ENCODE measurements at places on chromosomes 16 and 17.

- no peak for DNase-seq
Observed at GRCh38 chr17:47414612-47415011, 90.9 kb downstream of the EFCAB13 start.

DNA sequence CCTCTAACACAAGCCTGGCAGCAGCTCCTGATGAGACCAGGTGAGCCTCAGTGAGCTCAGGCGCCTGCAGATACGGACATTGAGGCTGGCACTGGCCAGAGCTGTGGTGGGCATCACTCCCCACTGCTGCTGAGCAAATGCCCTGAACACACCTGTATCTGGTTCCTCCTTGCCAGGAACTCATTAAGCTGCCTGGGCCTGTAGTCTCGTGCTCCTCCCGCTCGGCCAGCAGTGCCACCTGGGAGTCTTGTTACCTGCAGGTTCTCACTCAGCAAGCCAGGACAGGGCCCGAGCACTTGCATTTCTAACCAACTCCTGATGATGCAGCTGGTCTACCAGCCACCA lies 13.3 kb downstream of the EIF4A3 start:
- DNase-seq = no peak

DNA sequence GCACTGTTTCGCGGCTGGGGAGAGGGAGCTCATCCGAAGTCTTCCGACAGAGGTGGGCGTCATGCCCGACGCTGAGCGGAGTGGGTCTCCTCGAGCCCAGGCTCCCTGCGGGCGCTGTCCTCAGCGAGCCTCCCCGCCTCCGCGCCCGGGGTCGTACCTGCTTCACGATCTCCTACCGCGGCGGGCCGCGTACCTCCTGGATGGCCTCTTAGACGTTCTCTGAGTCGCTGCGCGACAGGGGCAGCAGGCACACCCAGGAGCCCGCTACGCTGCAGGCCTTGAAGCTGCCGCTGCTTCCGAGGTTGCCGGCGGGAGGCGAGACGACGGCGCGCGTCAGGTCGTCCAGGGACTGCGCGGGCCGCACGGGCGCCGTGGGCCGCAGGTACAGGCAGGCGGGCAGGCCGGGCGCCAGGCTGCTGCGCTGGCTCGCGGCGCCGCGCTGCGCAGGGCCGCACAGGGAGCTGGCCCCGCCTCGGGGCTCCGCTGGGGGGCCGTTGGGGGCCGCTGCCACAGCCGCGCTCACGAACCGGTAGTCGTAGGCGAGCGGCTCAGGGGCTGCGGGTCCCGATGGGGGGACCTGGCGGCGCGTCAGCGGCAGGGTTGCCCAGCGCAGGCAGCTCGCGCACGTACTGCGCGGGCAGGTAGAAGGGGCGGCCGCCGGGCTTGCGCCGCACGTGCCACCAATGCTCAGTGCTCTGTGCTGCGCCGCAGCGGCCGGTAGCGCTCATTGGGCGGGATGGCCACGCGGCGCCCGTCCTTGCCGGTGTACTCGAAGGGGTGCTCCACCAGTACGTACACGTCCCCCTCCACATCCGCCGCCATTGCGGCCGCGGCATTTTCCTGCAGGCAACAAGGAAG lies 116.4 kb upstream of the SMURF2 start:
- no peak for DNase-seq

GRCh38 chr17:17808706-17809432 lies 27.9 kb downstream of the SREBF1 start:
- DNase-seq = no peak

DNA sequence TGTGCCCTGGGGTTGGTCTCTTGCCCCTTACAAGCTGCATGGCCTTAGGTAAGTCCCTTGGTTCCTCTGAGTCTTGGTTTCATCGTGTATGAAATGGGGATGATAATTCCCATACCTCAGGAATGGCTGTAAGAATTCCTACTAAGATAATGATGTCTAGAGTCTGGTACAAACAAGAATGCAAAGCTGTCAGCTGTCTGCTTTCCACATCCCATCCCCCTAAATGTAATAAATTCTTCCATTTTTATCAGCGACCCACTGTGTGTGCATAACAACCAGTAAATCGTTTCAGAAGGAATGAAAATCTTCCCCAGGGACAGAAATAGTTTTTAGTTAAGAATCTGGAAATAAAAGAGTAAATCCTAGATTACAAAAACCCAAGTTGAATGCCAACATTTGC lies 95.4 kb downstream of the CPPED1 start:
- DNase-seq = no peak

- no peak for DNase-seq
Observed at GRCh38 chr17:46820592-46821450, 2.3 kb upstream of the WNT3 start.

- no peak for DNase-seq
Observed at GRCh38 chr16:69119536-69119935, 12.9 kb downstream of the CHTF8 start.

DNA sequence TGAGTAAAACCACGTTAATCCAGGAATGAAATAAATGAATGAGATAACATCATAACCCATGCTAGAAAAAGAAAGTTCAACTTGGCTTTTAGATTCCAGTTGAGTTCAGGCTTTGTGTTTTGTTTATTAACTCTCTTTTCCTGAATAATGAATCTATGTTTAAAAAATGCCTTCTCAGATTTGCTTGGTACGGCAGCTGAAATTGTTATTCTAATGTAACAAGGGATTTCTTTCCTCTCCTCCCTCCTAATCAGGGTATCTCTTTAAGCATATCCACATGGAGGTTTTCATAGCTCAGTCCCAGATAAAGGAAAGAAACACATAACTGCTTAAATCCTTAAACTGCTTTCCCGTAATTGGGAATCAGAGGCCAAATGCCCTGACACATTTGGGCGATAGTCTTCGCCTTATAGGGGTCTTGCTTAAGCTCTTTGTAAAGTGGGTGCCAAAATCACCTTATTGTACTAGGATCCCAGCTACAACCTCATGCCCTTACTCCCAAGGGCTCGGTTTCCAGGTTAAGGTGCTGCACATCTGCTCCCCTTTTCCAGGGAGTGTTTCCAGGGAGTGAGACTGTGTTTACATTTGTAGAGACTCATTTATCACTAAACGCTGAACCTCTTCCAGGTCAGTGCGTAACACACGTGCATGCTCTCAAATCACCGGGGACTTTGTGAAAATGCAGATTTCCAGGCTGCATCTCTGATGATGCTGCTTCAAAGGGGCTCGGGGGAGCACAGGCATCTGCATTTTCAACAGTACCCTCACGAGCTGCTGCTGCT lies 142.8 kb upstream of the FOXF1 start:
- no peak for DNase-seq

DNA sequence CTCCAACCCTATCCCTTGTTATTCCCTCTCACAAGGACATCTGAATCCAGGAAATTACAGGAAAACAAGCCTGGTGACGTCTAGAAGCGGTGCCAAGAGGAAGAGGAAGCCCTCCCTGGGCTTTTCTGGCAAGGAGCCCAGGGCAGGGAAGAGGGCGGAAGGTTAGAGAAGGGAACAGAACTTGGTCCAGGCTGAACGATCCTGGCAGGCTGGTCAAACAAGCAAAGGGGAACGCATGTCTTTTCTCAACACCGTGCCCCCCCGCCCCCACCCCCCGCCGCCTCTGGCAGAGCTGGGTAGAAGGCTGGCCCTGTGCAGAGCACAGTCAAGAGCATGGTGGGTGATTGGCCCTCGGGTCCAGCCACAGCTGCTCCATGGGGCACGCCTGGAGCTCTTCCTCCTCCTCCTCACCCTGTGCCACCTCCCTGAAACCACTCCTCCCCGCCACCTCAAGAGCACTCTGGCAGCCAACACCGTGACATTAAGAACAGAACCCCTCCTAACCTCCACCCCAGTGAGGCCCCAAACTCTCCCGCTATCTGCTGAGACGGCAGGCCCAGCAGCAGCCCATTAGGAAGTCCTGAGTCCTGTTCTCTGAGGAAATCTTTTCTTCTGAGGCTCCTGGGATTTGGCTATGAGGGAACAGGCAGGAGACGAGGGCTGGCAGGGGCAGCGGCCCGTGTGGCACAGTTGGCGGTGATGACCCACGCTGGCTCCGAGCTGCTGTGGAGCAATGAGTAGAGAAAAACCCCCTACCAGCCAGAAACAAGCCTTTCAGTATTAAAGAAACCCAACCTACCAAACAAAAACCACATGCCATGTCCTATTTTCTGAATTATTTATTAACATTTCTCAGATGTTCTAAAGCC lies 7.3 kb downstream of the C16orf86 start:
- peak; percentile 47 for DNase-seq

DNA sequence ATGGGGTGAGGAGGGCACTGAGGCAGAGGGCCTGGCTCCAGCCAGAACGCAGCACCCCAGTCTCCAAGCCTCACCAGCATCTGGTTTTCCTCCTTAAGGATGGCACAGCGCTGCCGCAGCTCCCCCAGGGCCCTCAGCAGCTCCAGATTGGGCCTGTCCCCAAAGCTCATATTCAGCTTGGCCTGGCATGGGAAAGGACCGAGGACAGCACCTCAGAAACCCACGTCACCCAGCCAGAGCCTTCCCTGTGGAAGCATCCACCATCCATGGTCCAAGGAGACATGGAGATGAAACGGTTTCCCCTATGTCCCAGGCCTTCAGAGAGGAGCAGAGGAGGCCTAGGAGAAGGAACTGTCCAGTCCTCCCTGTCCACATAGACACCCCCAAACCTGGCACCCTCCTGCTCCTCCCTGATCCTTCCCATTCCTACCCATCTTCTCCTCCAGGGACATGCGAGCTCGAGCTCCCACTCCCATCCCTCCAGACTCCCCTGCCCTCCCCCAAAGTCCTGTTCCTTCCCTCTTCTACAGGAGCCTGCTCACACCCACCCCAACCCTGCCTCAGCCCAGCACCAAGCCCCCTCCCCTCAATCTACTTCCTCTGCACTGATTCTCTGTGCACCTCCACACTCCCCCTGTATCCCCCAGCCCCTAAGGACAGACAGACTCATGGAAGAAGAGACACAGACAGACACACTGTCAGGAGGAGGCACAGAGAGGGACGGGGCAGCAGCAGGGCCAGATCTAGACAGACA lies 1.8 kb downstream of the TSPOAP1 start:
- DNase-seq = no peak

GRCh38 chr17:549177-550040 lies 165.2 kb downstream of the VPS53 start:
- DNase-seq = no peak

- DNase-seq = no peak
Observed at GRCh38 chr16:25580041-25580440, 111.7 kb upstream of the HS3ST4 start.

- DNase-seq = no peak
Observed at GRCh38 chr16:19935694-19936093, 51.0 kb upstream of the GPRC5B start.

DNA sequence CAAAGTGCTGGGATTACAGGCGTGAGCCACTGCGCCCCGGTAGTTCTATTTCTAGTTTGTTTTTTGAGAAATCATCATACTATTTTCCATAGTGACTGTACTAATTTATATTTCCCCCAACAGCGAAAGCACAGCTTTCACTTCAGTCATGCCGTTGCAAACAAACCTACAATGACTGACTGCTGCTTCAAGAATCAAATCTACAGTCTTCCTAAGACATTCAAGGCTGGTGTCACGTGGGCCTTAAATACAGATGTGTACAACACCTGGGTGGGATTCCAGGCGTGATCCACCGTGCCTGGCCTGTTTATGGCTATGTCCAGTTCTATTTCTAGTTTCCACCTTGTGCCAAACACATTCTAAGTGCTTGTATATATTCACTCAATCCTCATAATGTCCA lies 72.0 kb downstream of the ABCC6 start:
- no peak for DNase-seq

DNA sequence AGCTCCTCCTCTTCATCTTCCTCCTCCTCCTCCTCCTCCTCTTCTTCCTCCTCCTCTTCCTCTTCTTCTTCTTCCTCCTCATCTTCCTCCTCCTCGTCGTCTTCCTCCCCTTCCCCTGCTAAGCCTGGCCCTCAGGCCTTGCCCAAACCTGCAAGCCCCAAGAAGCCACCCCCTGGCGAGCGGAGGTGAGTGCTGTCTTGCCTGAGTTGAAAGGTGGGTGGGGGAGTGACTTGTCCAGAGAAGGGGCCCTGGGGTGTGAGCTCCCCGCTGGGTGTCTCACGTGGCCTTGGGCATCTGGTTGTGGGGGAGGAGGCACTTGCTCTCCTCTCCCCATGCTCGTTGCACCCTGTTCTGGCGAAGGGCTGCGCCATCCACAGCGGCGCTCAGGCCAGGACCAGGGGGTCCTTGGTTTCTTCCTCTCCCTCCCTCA lies 8.0 kb downstream of the ELOB start:
- no peak for DNase-seq

DNA sequence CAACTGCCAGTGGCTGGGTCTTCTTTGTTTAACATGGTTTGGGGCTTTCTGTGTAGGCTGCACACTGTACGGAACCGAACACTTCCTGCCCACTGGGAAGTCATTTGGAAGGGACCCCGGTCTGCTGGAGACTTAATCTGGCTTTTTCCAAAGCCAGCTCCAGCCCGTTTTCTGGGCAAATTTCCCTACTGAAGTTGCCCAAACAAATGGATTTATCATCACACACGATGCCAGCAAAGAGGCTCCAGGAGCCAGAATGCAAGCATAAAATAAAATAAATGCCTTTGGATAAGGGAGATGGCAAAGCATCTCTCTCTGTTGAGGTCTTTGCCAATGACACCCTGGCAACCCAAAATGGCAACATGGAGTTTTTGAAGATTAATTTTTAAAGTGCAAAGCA lies 259.9 kb upstream of the IRX3 start:
- no peak for DNase-seq

- no peak for DNase-seq
Observed at GRCh38 chr16:48734220-48734619, 124.2 kb upstream of the N4BP1 start.

DNA sequence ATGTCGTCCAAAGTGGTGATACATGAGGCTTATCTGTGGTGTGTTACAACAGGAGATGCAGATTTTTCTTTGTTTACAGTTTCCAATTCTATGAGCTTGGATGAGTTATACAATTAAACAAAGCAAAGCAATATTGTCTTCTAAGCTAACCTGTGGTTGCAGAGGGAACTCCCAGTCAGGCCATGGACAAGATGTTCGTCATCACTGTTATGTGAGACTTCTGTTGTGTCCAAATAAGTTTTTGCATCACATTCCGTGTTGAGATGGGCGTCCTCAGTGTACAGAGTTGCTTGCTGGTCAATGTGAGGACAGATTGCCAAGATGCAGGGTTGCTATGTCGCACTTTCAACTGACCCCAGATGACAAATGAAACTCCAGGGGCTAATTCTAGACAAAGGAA lies 189.3 kb downstream of the IRF8 start:
- no peak for DNase-seq

DNA sequence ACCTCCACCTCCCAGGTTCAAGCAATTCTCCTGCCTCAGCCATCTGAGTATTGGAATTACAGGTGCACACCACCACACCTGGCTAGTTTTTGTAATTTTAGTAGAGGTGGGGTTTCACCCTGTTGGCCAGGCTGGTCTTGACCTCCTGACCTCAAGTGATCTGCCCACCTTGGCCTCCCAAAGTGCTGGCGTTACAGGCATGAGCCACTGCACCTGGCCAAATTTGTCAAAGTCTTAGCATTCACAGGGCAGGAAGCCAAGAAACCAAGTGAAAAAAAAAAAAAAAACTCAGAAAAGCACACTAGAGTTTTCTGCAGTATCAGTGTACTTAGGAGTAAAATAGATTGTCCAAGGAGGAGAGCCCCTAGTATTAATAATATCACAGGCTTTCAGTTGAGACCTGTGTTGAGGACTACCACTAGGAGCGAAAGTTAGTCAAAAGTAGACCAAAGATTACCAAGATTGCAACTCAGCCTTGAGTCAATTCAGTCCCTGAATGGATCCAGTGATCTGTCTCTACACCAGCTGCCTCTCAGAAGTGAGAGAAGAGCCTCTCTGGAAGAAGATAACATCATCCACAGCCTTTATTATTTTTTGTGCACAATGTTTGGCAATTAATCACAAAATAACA lies 159.7 kb downstream of the CEP112 start:
- DNase-seq = no peak

- DNase-seq = no peak
Observed at GRCh38 chr17:63645775-63646487, 23.7 kb downstream of the MAP3K3 start.

Measured in bone marrow (tissue), 2 donors.